ENCODE measurements at places on chromosomes 2 and 18.

DNA sequence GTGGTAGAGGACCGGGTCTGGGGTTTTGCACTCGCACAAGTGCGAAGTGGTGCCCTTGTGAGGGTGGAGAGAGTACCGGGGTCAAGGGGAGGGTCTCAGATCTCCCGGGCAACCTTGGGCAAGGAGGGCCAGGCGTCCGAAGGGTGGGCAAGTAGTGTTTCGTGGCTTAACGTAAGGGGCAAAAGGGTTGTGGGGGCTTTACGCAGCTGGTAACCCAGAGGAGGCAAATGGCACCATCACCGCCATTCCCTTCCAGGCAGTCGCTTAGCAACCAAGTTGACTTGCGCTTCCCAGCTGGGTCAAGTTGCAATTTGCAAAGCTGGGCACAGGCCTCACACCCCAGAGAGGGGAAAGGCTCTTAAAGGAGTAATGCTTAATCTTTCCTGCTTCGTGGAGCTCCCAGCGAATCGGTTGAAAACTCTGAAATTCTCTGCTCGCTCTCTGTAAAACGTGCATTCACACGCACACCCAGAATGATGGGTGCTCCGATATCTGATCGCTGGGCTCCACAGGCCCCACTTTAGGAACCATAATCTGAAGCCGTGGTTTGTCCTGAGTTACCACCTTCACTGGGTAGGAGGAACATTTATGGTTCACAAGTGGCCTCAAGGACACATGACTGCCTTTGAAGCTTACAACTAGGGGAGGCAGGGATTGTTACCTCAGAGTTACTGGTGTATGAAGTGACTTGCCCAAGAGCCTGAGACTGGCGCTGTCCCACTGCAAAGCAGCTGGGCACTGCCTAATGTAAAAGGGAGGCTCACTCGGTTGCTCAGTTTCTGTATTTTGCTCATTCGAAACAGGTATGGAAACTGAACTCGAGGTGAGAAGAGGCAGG is 127.9 kb downstream of the UXS1 start:
- DNase-seq: no peak

- no peak for DNase-seq
Measured at GRCh38 chr2:219249203-219249980, 3.7 kb upstream of the TUBA4B start.

DNA sequence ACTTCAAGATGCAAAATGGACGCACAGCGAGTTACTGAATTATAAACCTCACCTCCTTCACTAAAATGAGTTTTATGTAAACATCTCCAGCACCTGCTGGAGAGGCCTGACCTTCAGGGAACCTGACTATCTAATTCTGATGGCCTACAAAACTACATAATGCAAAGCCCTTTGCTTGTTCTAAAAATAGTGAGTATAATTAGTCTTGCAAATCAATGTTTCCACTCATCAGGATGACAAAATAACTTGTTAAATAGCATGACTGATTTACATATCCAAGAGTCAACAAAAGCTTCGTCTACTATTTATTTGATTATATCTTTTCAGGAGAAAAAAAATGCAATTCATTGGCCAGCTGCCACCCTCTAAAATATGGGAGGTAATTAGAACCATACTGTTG is 326.3 kb upstream of the MC4R start:
- peak; percentile 41 for DNase-seq

- DNase-seq: no peak
Measured at GRCh38 chr2:231433990-231434389, 30.3 kb downstream of the NCL start.

- no peak for DNase-seq
Measured at GRCh38 chr2:6082625-6083018, 390.4 kb downstream of the SOX11 start.

DNA sequence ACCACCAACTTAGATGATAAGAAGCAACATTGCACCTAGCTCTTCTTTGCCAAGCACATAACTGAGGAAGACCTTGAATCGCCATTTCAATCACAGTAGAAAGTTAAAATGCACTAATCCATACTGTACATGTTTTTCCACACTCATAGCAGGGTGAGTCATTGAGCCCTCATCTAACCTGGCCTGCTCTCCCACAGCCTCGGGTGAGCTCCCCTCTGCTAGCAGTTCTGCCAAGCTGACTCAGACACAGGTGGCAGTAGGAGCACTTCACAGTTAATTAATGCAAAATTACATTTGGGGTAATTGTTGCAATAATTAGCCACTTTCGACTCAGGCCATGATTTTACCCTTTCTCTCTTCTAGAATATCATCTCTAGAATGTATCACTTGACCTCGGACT is 1632.8 kb upstream of the CELF4 start:
- no peak for DNase-seq

- no peak for DNase-seq
Measured at GRCh38 chr18:10145546-10145945, 231.7 kb downstream of the VAPA start.

DNA sequence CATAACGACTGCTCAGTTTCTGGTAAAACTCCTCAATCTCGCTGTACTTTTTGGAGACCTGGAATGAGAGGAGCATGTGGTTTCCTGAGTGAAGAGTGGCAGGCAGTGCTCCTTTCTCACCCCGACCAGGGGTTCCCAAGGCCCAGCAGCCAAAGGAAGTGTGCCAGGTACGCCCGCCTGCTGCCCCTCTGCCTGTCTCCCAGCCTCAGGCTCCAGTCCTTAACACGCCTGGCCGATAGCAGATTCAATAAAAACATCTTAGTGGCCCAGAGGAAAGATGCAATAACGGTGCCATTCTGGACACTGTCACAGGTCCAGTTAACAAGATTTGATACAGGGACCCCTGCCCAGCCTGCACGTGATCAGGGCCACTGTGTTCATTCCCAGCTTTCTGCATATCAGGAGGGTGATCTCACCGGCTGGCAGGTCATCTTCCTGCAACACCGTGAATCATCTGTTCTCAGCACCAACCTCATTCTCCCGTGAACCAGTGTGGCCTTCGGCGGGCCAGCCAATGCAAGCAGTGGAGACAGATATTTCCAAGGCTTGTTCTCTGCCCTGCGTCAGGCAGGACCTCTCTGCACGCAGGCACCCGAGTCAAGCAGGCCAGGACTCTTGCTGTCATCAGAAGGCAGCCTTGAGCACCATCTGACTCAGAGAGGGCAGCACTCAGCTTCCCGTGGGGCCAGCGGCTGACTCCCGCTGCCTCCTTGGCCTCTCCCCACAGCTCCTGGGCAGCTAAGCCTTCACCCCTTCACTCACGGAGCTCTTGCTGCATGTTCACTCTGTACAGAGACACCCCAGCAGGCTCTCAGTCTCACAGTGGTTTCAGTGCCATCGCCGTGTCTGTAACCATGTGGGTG is 9.5 kb downstream of the HS1BP3 start:
- no peak for DNase-seq

- no peak for DNase-seq
Measured at GRCh38 chr2:241858206-241859016, at the start of gene PDCD1. Gene PDCD1, minus strand, starts transcription at chr2:241858894. Its CDS starts 56 bp downstream, at chr2:241858838.

- DNase-seq: no peak
Measured at GRCh38 chr18:2981212-2981728, 31.7 kb downstream of the LPIN2 start.

GRCh38 chr18:63306819-63307550 is 12.6 kb downstream of the BCL2 start:
- no peak for DNase-seq

GRCh38 chr18:13625355-13625754 is 101.0 kb downstream of the FAM210A start:
- DNase-seq: no peak

- DNase-seq: no peak
Measured at GRCh38 chr2:172336681-172337080, 90.7 kb upstream of the ITGA6 start.

- DNase-seq: no peak
Measured at GRCh38 chr2:216478791-216479190, 19.9 kb upstream of the RPL37A start.

DNA sequence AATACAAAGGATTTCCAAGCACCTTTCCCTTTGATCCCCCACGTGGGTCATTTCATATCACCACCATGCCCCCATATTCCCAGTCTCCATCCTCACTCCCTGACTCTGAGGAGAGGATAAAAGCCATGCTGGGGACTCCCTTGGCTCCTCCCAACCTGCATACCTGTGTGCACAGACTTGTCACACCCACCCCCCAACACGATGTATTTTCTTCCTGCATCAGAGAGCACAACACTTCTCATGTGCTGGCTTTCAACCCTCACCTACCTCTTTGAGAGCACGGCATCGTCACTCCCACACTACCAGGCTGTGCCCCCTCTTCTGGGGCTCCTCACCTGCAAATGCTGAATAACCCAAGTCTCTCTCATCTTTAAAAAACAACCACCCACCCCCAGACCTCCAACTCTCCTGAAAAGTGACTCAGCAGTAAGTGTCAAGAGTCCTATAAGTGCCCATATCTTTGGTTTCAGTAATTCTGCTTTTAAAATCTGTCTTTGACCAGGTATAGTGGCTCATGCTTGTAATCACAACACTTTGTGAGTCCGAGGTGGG is 53.1 kb downstream of the AP1S3 start:
- no peak for DNase-seq

DNA sequence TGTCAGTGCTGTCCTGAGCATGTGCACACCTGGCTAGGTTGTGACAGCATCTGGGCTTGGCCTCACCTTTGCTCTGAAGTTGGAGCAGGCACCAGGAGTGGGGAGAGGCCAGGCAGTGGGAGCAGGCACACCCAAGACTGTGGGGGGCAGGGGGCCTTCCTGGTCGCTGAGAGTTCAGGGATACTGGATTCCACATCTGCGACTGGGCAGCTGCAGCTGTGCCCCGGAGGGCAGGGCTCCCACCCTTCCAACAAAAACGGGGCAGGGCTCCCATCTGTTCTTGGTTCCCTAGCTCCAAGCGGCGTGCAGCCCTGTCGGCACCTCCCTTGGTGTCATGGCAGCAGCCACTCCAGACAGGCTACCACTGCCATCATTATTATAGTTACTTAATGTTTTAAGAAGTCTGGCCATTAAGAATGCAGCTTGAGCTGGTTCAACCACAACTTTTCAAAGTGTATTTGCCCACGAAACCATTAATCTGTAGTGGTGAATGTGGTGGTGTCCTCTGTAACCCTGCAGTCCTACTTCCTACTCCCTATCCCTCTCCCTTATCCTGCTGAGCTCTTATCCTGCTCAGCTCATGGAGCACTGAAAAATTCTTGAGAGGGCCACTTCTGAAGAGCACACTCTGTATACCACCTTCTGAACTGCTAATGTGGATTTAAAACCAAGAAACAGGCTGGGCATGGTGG is 48.0 kb upstream of the RAB1A start:
- no peak for DNase-seq

DNA sequence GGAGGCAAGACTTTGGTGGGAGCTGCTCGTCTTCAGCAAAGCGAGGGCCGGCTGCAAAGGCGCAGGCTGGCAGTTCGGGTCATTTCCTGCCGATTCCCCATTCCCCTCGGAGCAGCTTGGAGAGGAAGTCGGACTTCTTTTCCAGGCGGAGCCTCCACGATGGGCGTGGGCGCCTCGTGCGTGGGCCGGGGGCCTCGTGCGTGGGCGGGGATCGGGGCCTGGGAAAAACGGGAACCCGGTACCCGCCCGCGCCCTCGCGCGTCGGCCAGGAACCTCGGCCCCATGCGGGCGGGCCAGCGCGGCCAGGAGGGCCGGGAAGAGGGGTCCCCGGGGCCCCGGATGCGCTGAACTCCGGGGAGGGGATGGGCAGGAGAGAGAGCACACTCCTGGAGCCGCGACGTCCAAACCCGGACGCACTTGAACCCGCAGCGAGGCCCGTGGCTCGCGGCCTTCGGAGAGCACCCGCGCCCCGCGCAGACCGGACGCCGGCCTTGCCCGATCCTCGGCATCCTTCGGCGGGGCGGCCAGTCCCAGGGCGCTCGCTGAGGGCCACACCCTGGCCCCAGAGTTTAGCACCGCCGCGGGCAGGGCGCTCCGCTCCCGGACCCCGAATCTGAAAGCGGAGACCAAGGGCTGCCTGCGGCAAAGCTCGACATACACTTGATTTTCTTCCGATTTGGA is 368.4 kb downstream of the MTX2 start:
- DNase-seq: peak; percentile 51

- DNase-seq: no peak
Measured at GRCh38 chr2:14316594-14316993, 315.9 kb upstream of the LRATD1 start.

DNA sequence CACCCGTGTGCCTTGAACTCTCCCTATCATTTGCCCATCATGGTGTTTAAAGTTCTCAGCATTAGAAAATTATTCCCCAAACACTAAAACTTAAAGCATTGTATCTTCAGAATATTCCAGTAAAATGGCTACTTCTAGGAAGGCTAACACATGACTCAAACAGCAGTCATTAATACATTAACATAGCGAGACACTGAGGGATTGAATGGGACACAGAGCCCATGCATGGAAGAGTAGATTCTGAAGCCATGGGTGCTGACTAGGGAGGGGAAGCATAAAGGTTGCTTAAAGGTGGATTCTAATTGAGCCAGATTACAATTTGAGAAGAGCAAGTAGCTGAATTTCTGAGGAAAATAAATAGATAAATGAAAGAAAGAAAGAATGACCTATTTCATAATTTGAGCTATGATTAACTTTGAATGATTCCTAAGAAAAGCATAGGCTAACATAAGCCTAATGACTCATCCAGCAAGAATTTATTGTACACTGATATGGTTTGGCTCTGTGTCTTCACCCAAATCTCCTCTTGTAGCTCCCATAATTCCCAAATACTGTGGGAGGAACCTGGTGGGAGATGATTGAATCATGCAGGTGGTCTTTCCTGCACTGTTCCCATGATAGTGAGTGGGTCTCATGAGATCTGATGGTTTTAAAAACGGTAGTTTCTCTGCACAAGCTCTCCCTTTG is 79.8 kb upstream of the PIK3C3 start:
- no peak for DNase-seq

GRCh38 chr2:195181059-195181705 is 475.8 kb upstream of the SLC39A10 start:
- DNase-seq: no peak

GRCh38 chr2:113705982-113706523 is 50.4 kb downstream of the SLC35F5 start:
- DNase-seq: no peak

DNA sequence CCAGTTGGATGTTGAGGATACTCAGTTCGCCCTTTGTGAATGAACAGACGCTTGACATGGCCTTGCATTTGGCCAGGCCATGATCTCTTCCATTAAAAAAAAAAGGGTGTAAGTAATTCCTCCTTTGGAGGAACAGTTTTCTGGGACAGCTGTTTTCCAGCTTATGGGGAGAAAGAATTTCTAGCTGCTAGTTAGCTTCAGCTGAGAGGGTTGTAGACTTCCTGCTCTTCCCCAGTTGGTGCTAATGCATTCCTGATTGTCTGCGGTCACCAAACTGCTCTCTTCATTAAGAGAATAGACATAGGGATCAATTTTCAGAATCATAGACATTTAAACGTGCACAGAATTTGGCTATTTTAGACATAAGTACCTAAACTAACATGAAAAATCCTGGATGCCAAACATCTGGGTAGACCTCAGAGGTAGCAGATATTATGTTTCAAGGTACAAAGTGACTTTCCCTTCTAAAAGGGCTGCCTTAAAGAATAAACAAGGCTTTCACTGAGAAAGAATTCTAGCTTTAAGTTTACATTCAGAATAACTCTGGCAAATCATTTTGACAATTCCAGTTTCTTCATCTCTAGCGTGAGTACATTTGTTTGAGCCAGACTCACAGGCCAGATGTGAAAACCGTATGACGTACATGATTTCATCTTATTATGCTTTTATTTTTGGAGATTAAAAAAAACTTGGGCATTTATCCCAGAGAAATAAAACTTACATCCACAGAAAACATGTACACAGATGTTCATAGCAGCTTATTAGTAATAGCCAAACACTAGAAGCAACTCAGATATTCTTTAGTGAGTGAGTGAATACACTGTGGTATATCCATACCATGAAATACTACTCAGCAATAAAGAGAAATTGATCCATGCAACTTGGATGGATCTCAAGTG is 71.2 kb downstream of the MAIP1 start:
- DNase-seq: no peak
